IPS-NIHi11 (cell line): ENCODE measurements at places on chromosomes 3 and 15.

GRCh38 chr15:29651476-29652233, 170.6 kb downstream of the TJP1 start:
- DNase-seq = no peak

DNA sequence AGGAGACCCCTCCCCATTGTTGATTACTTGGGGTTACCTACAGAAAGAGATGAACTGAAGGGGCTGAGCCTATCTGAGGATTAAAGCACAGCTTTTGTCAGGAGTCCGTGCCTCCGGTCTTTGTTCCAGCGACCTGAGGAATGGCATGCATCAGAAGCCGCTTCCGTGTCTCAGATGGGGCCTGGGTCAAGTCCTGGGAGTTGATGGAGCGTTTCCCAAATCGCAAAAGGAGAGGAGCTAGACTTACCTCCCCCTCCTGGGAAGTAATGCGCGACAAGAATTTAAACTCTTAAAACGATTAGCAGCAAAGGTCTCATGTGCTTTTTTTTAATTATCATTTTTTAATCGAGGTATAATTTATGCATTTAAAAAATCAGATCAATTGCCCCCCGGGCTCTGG, 983 bp upstream of the ALDH1A3 start:
- DNase-seq = peak; percentile 47

GRCh38 chr3:22621205-22621809, 581.8 kb upstream of the UBE2E2 start:
- DNase-seq = no peak

- DNase-seq = no peak
These were observed 896.8 kb downstream of the ROBO1 start for GRCh38 chr3:78871048-78871447.
